ENCODE measurements at places on chromosomes 7 and 10.
A peak's percentile ranks its signal among the peaks of the same experiment; 100 is the strongest.

- DNase-seq = no peak
Observed at GRCh38 chr10:12644380-12645144, 295.2 kb downstream of the CAMK1D start.

DNA sequence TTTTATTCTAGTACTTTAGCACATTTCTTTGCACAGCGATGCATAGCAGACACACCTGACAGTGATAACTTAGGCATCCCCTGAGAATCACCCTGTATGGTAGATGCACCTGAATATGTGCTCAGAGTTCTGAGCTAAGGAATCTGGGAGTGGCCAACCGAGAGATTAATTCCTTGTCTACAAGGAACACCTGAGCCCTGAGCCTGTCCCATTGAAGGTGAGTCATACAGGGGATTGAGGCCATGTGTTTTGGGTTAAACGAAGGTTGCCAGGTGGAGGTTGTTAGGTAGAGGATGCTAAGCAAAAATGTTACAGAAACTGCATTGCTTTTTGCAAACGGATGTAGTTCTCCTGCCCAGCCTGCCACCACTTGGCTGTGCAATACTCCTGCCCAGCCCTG, 128.9 kb downstream of the AMPH start:
- DNase-seq = no peak

DNA sequence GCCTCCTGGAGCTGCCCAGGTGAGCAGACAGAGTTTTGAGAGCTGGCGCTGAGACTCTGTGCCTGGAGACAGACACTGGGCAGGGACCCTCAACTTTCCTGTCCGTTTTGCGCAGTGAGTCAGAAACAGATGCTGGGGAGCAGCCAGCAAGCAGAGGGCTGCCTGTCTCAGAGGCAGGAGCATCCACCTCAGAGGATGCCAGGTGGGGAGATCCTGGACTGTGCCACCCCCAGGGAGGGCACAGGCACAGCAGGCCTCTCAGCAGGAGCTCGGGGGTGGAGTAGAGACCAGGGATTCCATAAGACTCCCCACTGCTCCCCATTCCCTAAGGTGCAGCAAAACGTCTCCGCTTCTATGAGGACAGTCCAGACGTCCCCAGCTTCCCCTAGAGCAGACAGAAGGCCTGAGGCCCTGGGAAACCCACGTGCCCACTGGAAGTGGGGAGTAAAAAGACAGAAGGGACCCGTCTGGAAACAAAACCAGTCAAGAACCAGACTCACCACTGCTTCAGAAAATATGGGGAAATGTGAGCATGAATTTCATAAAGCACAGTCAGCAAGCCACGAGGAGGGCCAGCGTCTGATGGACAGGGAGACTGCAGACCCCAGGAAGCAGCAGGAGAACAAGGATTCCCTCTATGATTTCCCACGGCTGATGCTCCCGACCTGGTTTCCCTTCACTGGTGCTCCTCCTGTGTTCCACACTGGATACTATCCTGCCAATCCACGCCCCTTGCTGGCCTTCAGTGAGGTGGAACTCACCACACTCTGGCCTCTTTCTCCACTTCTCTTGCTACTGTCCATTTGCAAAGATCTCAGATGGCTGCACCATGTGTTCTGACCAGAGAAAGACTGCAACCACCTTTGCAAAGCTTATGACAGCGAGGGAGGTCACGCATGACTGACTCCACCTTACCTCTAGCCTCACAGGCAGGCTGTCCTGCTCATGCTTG, 151.3 kb upstream of the FAM20C start:
- DNase-seq = no peak

DNA sequence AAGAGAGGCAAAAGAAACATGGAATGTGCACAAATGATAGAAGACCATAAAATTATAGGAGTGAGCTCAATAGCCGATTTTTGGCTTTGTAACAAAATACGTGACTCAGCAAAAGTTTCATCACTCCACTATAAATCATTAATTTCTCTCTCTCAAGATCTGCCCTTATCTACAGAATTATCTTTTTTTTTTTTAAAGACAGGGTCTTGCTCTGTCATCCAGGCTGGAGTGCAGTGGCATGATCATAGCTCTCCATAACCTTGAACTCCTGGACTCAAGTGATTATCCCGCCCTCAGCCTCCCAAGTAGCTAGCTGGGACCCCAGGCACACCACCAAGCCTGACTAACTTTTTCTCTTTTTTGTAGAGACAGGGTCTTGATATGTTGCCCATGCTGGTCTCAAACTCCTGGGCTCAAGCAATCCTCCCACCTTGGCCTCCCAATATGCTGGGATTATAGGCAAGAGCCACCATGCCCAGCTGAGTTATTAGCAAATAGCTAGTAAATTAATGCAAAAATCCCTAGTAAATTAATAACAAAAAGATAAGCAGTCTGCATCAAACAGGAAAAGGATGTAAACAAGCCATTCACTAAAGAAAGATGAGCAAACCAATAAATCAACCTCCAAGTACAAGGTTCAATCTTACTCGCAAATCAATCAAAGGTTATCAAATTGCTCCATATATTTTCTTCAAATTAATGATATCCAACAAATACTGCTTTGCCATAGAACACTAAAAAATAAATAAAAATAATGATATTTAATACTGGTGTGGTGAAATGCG, 450.7 kb downstream of the PARD3 start:
- no peak for DNase-seq

DNA sequence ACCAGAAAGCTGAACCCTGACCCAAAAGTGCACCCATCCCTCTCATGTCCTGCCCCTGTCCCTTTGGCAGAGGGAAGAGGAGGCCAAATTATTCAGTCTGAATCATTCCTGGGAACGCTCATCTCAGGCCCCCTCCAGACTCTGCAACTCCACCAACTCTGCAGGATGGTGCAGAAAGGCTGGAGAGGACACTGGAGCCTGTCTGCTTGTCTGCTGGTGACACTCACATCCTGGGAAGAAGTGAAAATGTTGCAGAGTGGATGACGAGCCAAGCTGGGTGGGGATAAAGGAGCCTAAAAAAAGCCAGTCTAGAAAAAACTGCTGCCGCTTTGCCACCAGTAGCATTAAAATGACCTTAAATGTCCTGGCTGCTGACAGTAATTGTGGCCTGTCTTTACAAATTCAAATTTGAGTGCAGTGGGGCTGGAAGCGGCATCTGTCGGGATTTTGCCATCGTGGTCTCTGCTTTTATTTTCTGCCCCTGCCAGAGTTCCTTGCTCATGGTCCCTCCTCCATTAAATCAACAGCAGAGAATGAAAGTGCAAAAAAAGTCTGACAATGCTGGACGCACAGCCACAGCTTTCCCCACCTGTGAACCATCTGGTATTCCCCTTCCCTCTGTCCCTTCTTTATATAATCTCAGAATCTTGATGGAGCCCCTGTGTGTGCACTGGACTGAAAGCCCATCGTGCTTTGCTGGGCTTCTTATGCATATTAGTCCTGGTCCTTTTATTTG, 63.9 kb downstream of the STK17A start:
- no peak for DNase-seq

GRCh38 chr7:86469680-86470295, 173.9 kb upstream of the GRM3 start:
- peak; percentile 43 for DNase-seq

DNA sequence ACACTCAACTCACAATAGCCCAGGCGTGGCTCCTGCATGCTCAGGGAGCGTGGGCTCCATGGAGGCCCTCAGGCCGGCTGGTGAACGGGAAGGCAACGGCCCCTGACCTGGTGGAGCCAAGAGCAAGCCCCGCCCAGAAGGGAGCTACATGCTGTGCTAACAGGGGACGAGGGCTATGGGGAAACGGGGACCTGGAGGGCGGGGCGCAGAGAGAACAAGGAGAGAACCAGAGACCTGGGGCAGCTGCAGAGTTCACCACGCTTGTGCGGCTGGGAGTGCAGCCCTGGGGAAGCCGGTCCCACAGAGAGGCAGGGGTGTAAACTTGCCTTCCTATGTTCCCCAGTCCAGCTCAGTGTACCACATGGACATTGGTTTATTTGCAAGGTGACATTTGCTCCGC, 69.2 kb upstream of the PPP2R2D start:
- DNase-seq = no peak

GRCh38 chr10:121900443-121901174, 27.2 kb downstream of the ATE1 start:
- no peak for DNase-seq

DNA sequence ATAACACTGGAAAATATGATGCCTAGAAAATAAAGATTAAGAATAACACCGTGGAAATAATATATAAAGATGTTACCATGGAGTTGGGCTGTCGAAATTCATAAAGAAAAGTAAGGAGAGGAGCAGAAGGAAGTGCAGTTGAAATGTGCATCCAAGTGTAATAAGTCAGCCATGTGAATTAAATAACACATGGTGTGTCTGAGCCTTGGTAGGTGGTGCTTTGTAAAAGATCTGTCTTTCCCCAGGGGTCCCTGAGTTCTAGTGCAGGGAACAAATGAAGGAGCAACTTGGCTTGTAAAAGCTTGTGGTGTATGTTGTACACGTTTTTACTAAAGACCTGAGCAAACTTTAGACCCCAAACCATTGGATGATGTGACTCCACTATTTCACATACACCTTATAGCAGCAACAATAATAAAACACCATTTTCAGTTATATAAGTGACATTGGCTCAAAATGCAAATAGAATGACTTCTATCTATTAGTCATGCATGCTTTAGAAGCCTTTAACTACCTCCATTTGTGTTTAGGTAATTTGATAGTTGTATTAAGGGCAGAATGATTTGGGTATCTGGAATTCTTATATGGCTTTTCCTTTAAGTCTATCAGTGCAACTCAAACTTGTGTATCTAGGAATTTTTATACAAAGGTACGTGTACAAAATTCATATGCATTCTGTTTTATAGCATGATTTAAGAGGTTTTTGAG, 11.3 kb downstream of the STARD3NL start:
- no peak for DNase-seq

- no peak for DNase-seq
Observed at GRCh38 chr7:150370612-150371071, 2.0 kb downstream of the REPIN1 start.

DNA sequence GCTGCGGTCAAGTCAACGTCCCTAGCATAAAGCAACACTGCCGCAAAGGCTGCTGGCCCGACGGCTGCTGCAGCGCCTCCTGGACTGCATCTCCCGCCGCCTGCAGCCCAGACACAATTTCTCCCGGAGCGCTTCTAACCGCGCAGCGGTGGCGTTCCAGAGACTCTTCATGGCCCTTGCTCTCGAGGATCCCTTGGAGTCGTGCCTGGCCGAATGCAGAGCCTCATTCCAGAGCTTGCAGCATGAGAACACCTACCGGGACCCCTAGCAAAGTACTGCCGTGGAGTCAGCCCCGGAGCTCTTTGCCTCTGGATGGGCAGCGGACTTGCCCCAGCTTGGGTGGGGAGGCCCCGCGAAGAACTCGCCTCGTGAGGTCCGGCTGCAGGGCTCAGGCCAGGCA, 79.7 kb upstream of the ZNF32 start:
- no peak for DNase-seq

GRCh38 chr7:195010-195829, 2.8 kb downstream of the FAM20C start:
- no peak for DNase-seq

DNA sequence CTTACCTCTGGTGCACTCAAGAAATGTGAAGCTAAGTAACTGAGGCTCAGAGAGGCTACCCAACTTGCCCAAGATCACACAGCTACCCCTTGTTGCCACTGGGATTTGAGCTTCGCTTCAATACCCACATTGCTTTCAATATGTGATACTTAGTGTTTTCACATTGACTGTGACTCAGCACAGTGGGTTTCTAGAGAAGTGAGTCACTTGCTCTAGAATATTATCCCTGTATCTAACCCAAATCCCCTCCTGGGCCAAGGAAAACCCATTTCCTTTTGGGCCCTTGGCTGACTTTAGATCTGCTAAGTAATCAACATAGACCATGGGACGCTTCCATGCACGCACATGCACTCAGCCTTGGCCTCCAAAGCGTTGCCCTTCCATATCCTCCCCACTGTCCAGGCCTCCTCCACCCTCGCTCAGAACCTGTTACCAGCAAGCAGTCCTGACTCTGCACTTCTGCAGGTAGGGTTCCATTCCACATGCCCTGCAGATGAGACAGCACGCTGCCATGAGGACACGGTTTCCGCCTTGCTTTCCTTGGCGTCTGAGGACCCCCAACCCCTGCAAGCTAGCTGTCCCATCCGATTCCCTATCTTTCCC, 87.7 kb upstream of the CHST15 start:
- no peak for DNase-seq

DNA sequence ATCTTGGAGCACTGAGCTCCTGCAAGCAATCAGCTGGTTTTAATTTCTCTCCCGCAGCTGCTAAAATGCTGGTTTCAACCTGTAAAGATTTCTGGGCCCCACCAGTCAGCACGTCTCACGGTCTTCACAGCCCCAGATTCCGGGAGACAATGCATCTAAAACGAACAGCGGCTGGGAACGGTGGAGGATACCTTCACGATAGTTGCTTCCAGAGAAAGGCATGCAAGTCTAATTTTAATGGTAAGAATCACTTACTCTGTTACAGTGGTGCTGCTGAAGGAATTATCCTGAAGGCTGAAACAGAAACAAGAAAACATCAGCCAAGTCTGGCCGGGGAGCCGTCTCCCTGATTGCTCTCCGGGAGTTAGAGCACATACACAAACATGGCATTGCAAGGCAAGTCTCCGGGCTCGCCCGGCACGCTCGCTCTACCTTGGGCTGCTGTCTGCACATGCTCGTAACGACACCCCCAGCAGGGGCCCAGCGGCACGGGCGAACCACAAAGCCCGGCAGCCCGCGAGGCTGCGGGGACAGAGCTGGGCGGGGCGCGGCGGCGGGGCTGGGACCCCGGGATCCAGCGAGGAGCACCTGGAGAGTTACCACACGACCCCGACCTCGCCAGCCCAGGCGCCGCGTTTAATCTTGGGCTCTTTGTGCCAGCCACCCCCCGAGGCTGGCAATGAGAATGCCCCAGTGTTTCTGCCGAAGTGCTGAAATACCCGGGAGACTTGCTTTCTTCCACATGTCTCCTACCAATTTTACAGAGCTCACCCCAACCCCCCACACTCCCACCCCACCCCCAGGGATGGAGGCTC, at the start of gene FAM13C:
TSS of gene FAM13C (minus strand) at position 406 of the 815 bp plus-strand sequence. CDS start at position 317, 89 bp downstream.
- no peak for DNase-seq

GRCh38 chr7:69757528-69757927, 159.3 kb downstream of the AUTS2 start:
- no peak for DNase-seq

- DNase-seq = no peak
Observed at GRCh38 chr10:61732629-61733278, 70.0 kb downstream of the CABCOCO1 start.

- no peak for DNase-seq
Observed at GRCh38 chr7:136050462-136050847, 73.3 kb upstream of the MTPN start.

GRCh38 chr10:95237376-95238170, 43.5 kb downstream of the ACSM6 start:
- no peak for DNase-seq

GRCh38 chr7:36600869-36601530, 123.3 kb downstream of the AOAH start:
- no peak for DNase-seq

- DNase-seq = no peak
Observed at GRCh38 chr7:158812684-158813083, 16.6 kb downstream of the ESYT2 start.

DNA sequence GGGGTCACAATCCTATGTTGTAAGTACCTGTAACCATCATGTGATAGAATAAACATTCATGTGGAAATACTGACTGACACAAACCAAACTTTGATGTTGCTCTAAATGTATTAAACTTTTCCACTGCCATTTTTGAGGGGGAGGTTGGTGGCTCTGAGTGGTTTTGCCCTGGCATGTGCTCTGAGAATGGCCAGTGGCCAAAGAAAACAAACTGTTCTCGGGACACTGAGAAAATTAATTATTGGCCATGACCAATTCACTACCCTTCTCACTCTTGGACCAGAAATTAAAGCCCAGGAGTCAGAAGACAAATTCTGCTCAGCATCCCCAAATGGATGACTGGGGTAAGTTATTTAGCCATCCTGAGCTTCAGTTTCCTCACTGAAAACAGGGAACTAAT, 195.9 kb downstream of the XPNPEP1 start:
- no peak for DNase-seq
